Ovary (tissue), 10 donors: ENCODE measurements at places on chromosomes 4 and X.

GRCh38 chrX:123648028-123648810, 84.6 kb downstream of the THOC2 start:
- no peak for DNase-seq

DNA sequence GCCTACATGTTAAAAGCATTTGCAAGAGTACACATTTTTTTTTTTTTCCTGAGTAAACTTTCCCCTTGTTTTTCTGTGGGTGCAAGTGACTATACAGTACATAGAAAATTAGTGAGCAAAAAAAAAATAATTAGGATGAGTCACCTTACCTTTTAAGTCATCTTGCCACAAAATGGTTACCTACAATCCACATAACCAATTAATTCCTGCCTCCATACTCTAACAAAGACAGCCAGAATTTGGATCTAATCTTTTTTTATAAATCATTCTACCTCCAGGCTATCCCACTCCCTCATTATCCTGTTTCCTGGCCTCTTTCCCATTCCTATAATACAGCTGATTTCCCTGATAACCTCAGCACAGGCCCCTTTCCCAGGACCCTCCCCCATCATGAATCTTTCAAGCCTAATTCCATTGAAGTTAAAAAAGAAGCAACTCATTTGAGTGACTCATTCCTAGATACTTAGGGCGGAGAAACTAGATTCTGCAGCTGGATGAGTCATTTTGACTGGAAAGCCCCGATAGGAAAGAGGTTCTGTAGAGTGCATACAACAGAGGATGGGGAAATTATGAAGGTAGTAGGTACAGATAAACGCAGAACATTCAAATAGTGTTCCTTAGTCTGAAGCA, 128.2 kb downstream of the C4orf51 start:
- no peak for DNase-seq

- DNase-seq: no peak
Observed at GRCh38 chr4:110637408-110638088, 14.7 kb upstream of the PITX2 start.

- no peak for DNase-seq
Observed at GRCh38 chrX:107571296-107571998, 56.9 kb upstream of the PRPS1 start.

DNA sequence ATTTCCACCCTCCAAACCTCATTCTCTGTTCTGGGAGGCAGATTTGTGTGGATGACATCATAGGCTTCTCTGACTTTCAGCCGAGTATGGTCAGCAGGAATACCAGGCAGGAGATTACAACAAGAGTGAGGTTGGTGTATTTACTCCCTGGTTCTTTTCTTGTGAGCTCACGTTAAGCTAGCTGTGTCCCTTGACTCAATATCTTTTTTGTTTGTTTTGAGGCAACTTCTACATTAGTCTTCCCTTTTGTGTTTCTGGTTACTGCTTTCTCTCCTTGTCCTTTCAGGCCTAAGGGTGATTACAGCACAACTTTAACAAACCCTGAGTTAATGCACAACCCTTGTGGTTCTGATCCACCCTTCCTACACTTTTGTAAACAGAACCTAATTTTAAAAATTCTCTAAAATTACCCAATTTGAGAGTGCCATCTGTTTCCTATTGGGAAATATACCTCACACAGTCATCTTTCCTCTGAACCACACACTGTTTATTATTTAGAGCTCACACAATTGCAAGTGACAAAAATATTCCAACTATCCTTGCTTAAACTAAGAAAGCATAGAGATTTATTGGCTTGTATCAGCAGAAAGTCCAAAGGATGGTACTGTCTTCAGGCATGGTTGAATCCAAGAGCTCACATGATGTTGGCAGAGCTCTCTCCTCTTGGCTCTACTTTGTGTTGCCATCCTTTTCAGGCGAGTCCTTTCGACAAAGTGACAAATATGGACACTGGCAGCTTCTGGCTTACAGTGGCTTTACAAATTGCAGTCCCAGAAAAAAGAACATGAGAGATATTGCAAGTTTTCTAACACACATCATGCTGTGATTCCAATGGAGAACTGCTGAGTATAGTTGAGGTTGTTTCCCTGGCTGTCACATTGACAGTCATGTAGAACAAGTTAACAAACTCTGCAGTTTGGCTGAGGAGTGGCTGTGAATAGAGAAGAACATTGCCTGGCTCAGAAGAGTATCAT, 150.5 kb upstream of the DDIT4L start:
- DNase-seq: no peak

DNA sequence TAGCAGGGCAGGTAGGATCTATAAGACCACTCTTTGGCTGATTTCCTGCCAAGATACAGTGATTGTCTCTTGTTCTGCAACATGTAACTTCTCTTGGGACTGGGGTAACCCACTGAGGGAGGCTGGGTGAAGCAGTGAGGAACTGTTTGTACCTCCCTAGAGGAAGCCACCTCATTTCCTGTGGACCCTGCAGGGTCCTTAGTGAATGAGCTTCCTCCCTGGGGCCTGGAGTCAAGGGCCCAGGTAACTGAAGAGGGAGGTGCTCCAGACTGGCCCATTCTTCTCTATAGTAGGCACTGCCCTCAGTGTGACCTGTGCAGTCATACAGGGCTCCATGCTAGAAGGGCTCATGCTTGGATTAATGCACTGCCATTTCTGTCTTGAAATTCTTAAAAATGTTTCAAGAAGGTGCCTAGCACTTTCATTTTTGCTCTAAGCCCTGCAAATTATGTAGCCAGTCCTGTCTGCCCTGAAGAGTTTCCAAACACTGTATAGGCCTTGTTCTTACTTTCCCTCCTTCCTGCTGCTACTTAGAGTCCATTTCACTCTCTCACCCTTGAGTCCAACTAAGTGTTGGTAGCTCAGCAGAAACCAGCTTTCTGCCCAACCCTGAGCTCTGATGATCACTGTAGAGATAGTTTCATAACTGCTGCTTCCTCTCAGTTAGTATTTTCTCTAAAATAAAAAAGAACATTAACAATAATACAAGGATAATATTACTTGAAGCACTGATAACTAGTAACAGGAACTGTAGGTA, 8.5 kb upstream of the GRIA3 start:
- DNase-seq: no peak
